GM13976 (cell line): ENCODE measurements at places on chromosomes 11 and 22.

- DNase-seq = no peak
Measured at GRCh38 chr11:47183031-47183856, 3.0 kb downstream of the PACSIN3 start.

GRCh38 chr22:42881982-42882656 is 25.0 kb upstream of the ARFGAP3 start:
- DNase-seq = no peak

DNA sequence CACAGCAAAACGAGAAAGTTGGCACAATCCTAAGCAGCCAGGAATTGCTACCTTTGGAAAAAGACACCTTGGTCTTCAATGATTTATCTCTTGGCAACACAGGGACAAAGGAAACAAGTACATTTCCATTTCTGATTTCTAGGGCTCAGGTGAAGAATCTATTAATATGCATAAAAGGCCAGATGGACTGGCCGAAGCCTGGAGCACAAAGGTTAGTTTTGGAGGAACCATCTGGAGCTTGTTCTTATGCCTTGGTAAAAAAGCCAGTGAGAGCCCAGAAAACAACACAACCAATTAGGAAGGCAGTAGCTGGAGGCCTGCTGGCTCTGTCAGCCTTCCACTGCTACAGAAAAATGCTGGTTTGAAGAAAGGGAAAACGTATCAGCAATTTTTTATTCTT is 713.5 kb upstream of the API5 start:
- no peak for DNase-seq

- no peak for DNase-seq
Measured at GRCh38 chr11:95697614-95698408, 91.8 kb downstream of the FAM76B start.

GRCh38 chr11:44774108-44774507 is 47.3 kb downstream of the TSPAN18 start:
- no peak for DNase-seq

- no peak for DNase-seq
Measured at GRCh38 chr22:46966495-46966845, 204.0 kb downstream of the TBC1D22A start.

- no peak for DNase-seq
Measured at GRCh38 chr22:44642096-44642644, 59.8 kb upstream of the PRR5 start.

- no peak for DNase-seq
Measured at GRCh38 chr22:37996079-37996478, 11.7 kb upstream of the SOX10 start.

DNA sequence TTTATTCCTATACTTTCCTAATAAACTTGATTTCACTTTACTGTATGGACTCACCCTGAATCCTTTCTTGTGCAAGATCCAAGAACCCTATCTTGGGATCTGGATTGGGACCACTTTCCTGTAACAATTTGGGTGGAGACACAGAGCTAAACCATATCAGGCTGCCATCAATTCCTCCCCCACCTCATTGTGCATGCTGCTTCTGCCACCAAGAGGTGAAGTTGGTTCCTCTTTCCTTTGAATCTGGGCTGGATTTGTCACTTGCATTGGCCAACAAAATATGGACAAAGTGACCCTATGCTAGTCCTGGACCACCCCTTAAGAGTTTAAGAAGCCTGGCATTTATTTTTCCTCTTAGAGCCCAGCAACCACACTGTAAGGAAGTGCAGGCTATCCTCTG is 39.4 kb upstream of the CEP295 start:
- DNase-seq = no peak

GRCh38 chr22:22836635-22837034 is 51.0 kb upstream of the IGLL5 start:
- no peak for DNase-seq
